ENCODE measurements at places on chromosomes 6 and 20. TPM values are rescaled to one million over a fixed set of nuclear protein-coding genes. Genes with fewer than 3 reads are reported as not detected.
A peak's percentile ranks its signal among the peaks of the same experiment; 100 is the strongest.

- peaks cover 13% of the 10 kb centered on the region for H3K27me3 ChIP-seq
- peak overlapping the region; percentile 12 for H3K4me3 ChIP-seq
- H3K4me1 ChIP-seq: peaks cover 11% of the 10 kb centered on the region
- peaks cover 16% of the 10 kb centered on the region for H3K36me3 ChIP-seq
- no peak overlapping the region for H3K27ac ChIP-seq
- peak; percentile 76 for DNase-seq
These were observed 7.4 kb downstream of the SLC52A3 start for GRCh38 chr20:760751-761417.

DNA sequence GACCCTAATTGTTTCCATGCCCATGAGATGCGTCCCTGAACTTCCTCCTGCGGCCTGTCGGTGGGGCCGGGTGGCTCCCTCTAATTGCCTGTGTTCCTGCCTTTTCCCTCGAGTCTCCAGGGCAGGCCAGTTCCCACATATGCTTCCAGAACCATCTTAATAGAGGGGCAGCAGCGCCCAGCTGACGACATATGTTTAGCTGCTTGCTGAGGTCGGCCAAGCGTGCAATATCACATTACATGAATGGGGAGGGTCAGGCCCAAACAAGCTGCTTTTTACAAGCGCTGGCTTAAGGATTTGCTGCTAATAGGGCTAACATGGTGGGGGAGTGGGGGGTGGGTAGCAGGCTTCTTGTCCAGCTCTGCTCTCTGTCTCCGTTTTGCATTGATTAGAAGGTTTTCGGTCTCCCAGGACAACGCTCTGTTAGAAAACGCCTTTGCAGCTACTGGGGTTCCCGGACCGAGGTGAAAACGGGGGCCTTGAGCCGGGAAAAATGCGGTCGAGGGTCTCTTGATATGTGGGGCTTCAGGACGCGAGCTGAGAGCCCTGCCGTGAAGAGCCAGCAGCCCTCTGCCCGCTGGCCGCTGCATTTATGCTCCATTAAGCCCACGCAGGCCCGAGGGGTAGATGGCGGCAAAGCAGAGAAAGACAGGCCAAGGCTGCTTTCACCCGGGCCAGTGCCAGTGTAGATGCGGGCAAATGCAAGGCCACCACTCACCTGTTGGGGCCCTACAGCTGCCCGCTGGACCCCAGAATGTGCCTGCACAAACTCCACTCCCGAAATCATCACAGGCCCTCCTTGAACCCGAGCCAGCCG lies 308.5 kb downstream of the BMP7 start:
- no peak overlapping the region for H3K4me3 ChIP-seq
- H3K27me3 ChIP-seq: no peaks in the 10 kb centered on the region
- H3K27ac ChIP-seq: no peak overlapping the region

DNA sequence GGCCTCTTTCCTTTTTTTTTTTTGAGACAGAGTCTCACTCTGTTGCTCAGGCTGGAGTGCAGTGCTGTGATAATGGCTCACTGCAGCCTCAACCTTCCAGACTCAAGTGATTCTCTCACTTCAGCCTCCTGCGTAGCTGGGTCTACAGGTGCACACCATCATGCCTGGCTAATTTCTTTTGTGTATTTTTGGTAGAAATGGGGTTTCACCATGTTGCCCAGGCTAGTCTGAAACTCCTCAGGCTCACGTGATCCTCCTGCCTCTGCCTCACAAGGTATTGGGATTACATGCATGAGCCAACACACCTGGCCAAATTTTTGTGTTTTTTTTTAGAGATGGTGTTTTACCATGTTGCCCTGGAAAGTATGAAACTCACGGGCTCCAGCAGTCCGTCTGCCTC lies 29.3 kb downstream of the SRC start:
- peaks cover 10% of the 10 kb centered on the region for H3K4me1 ChIP-seq
- no peaks in the 10 kb centered on the region for H3K27me3 ChIP-seq
- no peak overlapping the region for H3K27ac ChIP-seq
- H3K36me3 ChIP-seq: no peaks in the 10 kb centered on the region
- DNase-seq: no peak
- no peak overlapping the region for H3K4me3 ChIP-seq

GRCh38 chr20:50850721-50851286 lies 55.9 kb downstream of the BCAS4 start:
- 0 out of 2 replicates have a peak overlapping the region, but pooled peaks have one; percentile 41 for H3K27ac ChIP-seq
- peaks cover 40% of the 10 kb centered on the region for H3K4me1 ChIP-seq
- H3K36me3 ChIP-seq: no peaks in the 10 kb centered on the region

Gene PLA2G7
- total RNA-seq: 2.4 TPM

Gene SNAP91
- total RNA-seq: 1.2 TPM

Gene EFCAB8
- total RNA-seq: 0.55 TPM

All from WTC11 (cell line).